Fibroblast of skin of right biceps (primary cell): ENCODE measurements at places on chromosomes 7 and 10.

- DNase-seq: no peak
Observed at GRCh38 chr7:113875224-113875623, 43.6 kb downstream of the PPP1R3A start.

GRCh38 chr10:98328163-98328562, 60.2 kb upstream of the LOXL4 start:
- DNase-seq: no peak

DNA sequence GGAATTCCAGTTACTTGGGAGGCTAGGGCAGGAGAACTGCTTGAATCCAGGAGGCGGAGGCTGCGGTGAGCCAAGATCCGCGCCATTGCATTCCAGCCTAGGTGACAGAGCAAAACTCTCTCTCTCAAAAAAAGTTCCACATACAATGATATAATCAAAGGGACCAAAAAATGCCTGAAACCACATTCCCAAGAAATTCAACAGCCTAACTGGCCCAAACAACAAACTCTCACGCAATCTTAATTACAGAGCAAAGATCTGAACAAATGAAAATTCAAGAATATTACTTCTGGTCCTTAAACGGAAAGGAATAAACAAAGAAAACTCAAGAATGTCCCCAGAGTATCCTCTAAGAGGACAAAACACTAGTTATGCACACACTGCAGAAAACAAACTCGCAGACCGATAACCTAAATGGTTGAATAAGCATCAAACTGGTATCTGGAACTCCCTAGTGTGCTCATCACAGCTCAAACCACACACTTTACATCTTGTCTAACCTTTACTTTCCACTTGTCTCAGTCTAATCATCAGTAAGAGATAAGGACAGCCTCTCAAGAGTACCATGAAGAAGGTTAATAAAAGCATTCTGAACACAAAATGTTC, 3.7 kb downstream of the OGA start:
- DNase-seq: peak; percentile 31

DNA sequence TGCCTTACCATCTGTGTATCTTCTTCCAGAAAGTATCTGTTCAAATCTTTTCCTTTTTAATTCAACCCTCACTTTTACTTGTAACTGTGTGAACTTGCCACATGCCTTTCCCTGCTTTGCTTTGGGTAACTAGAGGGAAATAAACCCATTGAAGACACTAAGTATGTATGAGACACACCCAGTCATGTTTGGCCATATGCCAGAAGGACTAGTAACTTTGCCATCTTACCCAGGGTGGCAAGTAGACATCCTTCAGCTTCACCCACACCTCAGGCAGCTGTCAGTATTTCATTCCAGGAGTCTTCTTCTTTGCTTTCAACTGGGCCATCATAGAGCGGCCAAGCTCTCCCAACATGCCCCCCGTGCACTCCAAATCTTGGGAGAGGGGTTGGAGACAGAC, 323.1 kb downstream of the TNS3 start:
- no peak for DNase-seq

- peak; percentile 2 for DNase-seq
Observed at GRCh38 chr7:49255054-49255453, 330.7 kb downstream of the CDC14C start.

DNA sequence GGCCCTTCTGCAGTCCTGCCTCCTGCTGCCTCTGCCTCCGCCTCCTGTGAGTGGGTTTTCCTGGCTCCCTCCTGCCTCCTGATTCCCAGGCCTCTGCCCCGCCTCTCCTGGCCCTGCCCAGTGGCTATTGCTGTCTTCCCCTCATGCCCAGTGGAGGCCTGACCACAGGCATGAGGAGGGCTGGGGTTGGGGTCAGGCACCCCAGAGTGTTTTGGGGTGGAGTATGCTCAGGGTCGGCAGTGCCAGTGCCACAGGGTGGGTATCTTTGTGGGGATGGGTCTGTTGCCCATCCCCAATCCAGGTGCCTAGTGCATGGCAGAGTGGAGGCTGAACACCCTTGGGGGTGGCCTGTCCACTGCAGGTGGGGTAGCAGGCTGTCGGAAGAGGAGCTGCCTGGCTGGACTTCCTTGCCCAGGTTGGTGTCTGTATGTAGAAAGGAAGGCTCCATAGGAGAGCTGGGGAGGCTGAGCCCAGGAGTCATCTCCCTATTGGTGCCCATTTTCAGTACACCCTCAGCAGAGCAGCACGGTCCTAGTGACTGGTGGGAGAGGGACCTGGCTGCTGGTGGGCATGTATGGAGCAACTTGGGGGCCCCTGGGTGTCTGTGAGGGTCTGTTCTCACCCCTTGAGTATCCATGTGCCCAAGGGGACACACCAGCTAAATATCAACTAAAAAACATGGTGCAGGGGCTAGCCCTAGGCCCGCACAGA, 62.2 kb downstream of the ARHGAP22 start:
- DNase-seq: no peak

DNA sequence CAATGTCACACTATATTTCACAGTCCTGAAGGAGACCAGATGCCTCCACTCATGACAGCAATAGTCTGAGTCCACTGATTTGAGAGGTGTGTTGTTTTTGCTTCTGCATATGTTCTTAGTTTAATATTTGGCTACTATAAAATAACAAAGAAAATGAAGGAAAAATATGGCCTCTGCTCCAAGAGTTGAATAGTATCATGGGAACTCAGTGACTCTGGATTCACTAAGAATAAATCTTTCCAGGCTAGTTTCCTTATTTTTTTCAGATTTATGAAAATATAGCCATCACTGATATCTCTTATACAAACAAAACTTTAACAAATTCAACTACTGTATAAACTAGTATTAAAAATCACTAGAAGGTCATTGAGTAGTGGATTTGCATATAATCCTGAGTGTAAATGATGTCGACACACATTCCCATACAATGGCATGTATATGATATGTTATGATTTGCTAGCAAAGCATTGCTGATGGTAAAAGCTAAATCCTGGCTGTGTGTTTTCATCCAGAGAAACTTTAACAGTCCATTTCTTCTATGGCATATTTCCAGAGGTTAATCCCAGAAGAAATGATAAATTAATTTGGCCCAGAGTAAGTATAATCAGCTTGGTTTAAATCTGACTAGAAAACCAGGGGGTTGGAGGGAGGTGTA, 66.0 kb upstream of the VIPR2 start:
- DNase-seq: no peak

GRCh38 chr7:147941381-147941780, 649.2 kb upstream of the C7orf33 start:
- DNase-seq: no peak

DNA sequence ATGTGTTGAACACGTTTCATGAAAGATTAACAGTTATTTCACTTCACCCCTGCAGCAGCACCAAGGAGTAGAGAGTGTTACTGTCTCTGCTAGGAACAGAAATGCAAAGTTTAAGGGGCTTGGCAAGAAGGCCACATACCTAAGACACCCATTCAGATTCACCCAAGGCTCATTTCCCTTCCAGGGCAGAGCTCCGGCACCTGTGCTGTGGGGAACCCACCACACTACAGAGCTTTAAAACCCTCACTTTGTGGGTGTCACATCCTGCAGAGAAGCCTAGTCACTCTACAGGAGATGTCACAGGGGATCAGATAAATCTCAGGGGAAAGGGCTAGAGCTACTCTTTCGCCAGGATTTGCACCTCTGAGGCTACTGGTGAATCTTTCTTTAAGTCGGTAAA, 176.1 kb upstream of the KLF6 start:
- no peak for DNase-seq

DNA sequence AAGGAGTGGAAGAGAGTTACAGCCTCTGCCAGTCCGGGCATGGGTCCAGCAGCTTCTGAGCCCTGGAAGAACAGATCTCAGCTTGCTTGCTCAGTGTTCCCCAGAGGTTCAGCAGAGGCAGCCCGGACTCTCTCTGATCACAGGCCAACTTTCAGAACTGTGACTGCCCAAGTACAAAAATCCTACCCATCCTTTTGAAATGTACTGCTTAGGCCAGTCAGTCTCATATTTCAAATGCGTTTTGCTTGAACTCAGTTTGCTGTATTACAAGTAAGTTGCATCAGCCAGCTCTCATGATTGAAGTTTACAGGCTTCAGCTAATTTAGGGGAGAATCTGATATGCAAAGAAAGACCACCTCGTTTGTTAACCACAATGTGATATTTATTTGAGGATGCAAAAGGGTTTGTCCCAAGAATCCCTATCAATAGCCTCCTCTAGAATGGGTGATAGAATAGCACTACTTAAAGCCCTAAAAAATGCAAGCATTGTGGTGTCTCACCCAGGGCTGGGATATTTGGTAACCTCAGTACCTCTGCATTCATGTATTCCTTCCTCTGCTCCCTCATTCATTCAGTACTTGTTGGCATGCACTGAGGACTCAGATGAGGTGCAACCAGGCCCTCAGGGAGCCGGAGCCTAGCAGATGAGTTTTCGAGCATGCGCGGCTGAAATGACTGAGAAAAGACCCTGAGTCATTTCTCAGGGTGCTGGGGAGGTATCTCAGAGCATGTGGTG, 7.0 kb downstream of the AIMP2 start:
- peak; percentile 91 for DNase-seq

- DNase-seq: no peak
Observed at GRCh38 chr7:43905209-43905946, 1.0 kb downstream of the URGCP start.

GRCh38 chr7:136697271-136697670, 171.2 kb upstream of the CHRM2 start:
- no peak for DNase-seq

DNA sequence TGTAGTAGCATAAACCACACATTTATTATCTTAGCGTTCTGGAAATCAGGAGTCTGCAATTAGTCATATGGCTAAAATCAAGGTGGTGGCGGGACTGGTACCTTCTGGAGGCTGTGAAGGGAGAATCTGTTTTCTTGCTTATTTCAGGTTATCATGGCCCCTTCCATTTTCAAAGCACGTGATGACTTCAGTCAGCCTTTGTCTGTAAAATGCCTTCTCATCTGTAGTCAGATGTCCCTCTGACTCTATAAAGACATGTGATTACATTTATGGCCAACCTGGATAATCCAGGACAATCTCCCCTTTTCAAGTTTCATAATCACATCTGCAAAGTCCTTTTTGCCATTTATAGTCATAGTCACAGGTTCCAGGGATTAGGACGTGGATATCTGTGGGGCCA, 15.5 kb upstream of the ZNF248 start:
- no peak for DNase-seq
